Placental pericyte (primary cell): ENCODE measurements at places on chromosomes 5 and 9. TPM values are rescaled to one million over a fixed set of nuclear protein-coding genes. Genes with fewer than 3 reads are reported as not detected.

CER1 gene
- total RNA-seq: not detected in 2 replicates

SLC6A7 gene
- under 0.01 TPM in 1 of 2 replicates, not detected in the other for total RNA-seq

RNF180 gene
- total RNA-seq: 1.0 and 1.3 TPM in 2 replicates

ADAMTS16 gene
- 0.22 and 0.57 TPM in 2 replicates for total RNA-seq

ZNF483 gene
- 0.44 and 0.86 TPM in 2 replicates for total RNA-seq

WNK2 gene
- not detected in 2 replicates for total RNA-seq

CCNO gene
- 0.14 TPM in 1 of 2 replicates, not detected in the other for total RNA-seq

SLCO6A1 gene
- under 0.01 and 0.14 TPM in 2 replicates for total RNA-seq

UIMC1 gene
- total RNA-seq: 30.8 and 36.3 TPM in 2 replicates

KLHL9 gene
- 25.6 and 42.7 TPM in 2 replicates for total RNA-seq

ADAMTS6 gene
- 49.2 and 141 TPM in 2 replicates for total RNA-seq

CDKN2A gene
- total RNA-seq: 16.9 and 18.5 TPM in 2 replicates

CYLC2 gene
- not detected in 2 replicates for total RNA-seq

GAS1 gene
- 10.3 and 12.6 TPM in 2 replicates for total RNA-seq

SLC31A2 gene
- 14.6 and 24.3 TPM in 2 replicates for total RNA-seq

STK32A gene
- total RNA-seq: 0.66 and 1.4 TPM in 2 replicates

IL4 gene
- total RNA-seq: not detected in 2 replicates

RAD1 gene
- total RNA-seq: 32.8 and 32.9 TPM in 2 replicates

TMEM215 gene
- total RNA-seq: not detected in 2 replicates

MRPS2 gene
- 33.4 and 35.0 TPM in 2 replicates for total RNA-seq

TMEM174 gene
- total RNA-seq: not detected in 2 replicates

AMBP gene
- not detected in 2 replicates for total RNA-seq

NEUROG1 gene
- not detected in 2 replicates for total RNA-seq

RBM18 gene
- total RNA-seq: 11.0 and 11.2 TPM in 2 replicates

PAPPA gene
- total RNA-seq: 357 and 427 TPM in 2 replicates

DPH7 gene
- total RNA-seq: 26.7 and 29.5 TPM in 2 replicates

PCDHA11 gene
- total RNA-seq: 0.57 TPM in 1 of 2 replicates, not detected in the other

IL5 gene
- not detected in 2 replicates for total RNA-seq

INSL4 gene
- total RNA-seq: not detected in 2 replicates

DDX46 gene
- 20.4 and 24.1 TPM in 2 replicates for total RNA-seq

AGXT2 gene
- total RNA-seq: not detected in 2 replicates

FOXD4 gene
- 0.14 and 0.22 TPM in 2 replicates for total RNA-seq

PCDHGA8 gene
- total RNA-seq: 2.4 and 3.3 TPM in 2 replicates

CORO2A gene
- total RNA-seq: 0.44 and 1.1 TPM in 2 replicates

SPINK1 gene
- not detected in 2 replicates for total RNA-seq

CTNND2 gene
- not detected in 2 replicates for total RNA-seq
